ENCODE measurements at places on chromosomes 16 and 17.

- DNase-seq, result no peak
Observed at GRCh38 chr17:28774206-28774605, 30.4 kb downstream of the TRAF4 start.

DNA sequence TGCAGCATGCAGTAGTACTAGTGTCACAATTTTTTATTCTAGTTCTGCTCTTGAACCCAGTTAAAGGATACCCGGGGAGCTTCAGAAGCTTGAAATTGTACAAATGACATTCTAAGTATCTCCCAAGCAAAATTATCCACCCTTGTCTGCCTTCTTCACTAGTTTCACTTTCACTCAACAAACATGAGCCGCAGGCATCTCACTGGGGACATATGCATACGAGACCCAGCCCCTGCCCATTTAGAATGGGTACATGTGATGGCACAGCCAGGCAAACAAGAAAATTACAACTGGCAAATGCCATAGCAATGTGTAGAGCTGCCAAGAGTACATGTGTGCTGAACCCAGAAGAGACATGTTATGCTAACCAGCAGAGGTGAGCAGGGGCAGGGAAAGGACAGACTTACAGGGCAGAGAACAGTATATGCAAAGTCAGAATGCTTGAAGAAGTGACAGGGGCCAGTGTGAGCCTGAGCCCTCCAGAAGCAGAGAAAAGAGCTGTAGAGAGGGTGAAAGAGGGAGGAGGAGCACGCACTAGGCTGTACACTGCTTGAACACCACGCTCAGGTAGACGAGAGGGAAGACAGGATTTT is 8.3 kb downstream of the GINS2 start:
- DNase-seq, result no peak

GRCh38 chr17:49525831-49526741 is 31.0 kb downstream of the NGFR start:
- DNase-seq, result no peak

DNA sequence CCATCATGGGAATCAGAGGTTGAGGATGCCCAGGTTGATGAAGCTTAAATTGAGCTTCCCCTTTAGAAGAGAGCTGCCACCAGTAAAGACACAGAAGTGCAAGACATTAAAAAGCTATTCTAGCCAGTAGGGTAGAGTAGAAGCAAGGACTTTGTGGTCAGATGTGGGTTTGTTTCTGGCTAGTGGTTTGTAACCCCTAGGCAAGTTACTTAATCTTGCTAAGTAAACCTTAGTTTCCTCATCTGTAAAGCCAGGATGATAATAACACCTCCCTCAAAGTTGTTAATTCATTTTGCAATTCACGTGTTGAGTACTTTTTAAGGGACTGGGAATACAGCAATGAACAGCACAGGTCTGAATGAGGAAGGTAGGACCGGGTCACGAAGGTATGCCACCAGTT is 3.6 kb downstream of the SNTB2 start:
- DNase-seq, result no peak

- no peak for DNase-seq
Observed at GRCh38 chr16:10859020-10859419, 18.0 kb upstream of the CIITA start.

GRCh38 chr16:80197741-80198201 is 343.0 kb upstream of the DYNLRB2 start:
- DNase-seq, result no peak

- no peak for DNase-seq
Observed at GRCh38 chr16:87303431-87303930, 13.7 kb downstream of the C16orf95 start.

- no peak for DNase-seq
Observed at GRCh38 chr17:78544881-78545755, 32.1 kb downstream of the DNAH17 start.

DNA sequence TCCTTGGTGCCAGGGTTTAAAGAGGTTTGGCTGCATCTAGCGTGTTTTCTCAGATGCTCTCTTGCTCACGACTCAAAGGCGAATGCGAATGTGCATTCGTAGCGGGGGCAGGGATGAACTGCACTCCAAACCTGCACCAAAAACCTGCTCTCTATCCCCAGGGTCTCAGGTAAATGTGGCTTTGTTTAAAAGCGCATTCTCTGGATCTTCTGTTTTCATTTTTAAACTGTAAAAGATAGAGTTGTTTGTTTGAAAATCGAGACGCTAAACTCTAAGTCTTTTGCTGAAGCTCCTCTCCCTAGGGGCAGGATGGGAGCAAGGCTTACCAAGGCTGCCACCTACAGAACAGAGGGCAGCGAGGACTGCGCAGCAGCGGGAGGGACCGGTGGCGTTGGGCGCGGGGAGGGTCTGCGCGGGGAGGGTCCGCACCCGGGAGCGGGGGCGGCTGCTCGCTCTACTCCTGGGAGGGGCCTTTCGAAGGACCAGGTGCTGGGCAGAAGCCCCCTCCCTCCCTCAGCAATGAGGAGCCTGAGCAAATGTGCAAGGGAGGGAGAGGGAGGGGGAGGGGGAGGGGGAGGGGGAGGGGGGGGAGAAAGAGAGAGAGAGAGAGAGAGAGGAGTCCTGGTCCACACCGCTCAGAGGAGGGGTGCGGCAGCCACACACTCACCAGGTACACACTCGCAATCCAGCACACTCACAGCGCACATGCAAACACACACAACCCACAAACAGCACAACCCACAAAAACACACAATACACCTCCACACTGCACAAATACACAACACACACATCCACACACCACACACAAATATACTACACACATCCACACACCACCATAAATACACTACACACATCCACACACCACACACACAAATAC is 142.8 kb downstream of the GRIN2A start:
- peak; percentile 71 for DNase-seq

- DNase-seq, result peak; percentile 26
Observed at GRCh38 chr17:10698096-10698818, 863 bp downstream of the ADPRM start.

DNA sequence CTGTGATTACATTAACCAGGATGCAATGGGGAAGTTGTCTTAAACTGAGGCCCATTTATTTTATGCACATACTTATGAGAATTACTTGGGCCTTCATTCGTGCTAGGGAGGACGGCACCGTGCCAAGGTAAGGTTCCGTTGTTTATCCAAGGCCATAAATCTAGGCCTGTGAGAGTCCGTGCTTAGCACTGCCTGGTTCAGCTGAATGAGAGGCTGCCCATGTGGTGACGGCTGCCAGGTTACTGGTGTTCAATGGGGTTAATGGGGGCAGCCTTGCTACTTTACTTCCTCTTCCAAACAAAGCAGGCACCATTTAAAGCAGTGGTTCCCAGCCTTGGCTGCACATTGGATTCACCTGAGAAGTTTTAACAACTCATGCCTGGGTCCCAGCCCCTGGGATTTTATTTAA is 135.1 kb upstream of the NOL11 start:
- no peak for DNase-seq

- no peak for DNase-seq
Observed at GRCh38 chr16:30369938-30370455, 297 bp downstream of the TBC1D10B start.
